Stimulated activated CD4-positive, alpha-beta T cell treated with anti-CD3 and anti-CD28 coated beads, TNF-alpha, amount 100 ng/mL, for 48 hours (primary cell): ENCODE measurements at places on chromosomes 6 and 20.

DNA sequence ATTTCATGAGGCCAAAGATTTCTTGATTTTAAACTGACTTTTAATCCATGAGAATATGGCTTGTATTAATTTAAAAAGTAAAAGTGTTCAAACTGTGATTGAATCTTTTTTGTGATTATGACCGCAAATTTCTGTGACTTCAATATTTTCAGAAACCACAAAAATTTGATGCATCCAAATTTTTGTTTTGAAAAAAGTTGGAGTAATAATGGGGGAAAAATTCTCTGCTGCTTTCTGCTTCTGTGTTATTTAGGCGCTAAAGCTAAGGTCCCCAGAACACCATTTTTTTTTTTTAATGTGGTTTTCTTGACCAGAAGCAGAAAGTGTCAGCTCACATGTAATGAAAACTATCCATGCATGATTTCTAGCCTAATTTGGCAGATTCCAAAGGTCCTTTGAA, 65.3 kb downstream of the GRIK2 start:
- DNase-seq: no peak

DNA sequence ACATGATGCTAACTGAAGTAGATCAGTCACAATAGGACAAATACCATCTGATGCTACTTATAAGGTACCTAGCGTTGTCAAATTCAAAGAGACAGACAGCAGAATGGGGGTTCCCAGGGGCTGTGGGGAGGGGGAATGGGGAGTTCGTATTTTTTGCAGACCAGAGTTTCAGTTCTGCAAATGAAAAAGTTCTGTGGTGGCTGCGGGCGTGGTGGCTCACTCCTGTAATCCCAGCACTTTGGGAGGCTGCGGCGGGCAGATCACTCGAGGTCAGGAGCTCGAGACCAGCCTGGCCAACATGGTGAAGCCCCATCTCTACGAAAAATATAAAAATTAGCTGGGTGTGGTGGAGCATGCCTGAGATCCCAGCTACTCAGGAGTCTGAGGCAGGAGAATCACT, 68.1 kb downstream of the SLC22A23 start:
- no peak for DNase-seq

GRCh38 chr20:12825226-12825595, 183.6 kb upstream of the SPTLC3 start:
- no peak for DNase-seq

GRCh38 chr6:25157183-25157582, 122.0 kb upstream of the CARMIL1 start:
- no peak for DNase-seq

DNA sequence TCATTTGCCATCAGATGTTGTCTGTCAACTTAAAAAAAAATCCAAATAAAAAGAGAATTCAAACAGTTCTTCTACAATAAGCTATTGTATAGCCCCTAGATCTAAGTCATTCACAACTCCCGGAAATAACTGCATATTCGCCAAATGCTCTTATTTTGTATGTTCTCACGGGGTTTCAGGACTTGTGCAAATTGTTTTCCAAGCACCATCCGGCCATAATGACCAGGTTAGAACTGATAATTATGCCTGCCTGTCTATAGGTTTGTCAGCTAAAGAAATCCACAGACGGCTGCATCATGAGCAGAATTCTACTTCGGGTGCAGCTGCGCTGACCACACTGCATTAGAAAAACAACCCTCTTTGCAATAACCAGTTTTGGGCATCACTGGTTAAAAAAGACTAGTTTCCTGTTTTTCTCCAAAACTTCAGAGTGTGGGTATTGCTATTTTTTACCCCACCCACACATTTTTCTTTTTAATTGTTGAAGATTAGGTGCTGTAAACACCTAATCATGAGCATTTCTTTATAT, 87.7 kb downstream of the HIVEP2 start:
- DNase-seq: no peak

- no peak for DNase-seq
Measured at GRCh38 chr20:41654884-41655283, 36.7 kb upstream of the CHD6 start.

DNA sequence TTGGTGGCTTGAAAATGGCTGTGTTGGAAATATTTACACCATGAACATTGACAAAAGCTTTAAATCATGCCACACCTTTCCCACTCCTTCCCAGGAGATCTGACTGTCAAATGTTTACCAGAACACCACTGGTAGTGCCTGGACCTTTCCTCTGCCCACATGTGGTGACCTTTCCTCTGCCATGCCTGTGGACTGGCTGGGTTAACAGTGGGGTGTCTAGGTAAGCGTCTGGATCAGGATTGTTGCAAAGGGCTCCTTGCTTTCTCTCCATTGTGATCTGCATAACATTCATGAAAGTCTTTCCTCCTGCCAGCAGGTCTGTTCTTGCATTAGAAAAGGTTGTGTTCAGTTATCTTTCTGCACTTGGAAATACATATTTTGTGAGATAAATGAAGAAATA, 572.7 kb downstream of the DHX35 start:
- no peak for DNase-seq

DNA sequence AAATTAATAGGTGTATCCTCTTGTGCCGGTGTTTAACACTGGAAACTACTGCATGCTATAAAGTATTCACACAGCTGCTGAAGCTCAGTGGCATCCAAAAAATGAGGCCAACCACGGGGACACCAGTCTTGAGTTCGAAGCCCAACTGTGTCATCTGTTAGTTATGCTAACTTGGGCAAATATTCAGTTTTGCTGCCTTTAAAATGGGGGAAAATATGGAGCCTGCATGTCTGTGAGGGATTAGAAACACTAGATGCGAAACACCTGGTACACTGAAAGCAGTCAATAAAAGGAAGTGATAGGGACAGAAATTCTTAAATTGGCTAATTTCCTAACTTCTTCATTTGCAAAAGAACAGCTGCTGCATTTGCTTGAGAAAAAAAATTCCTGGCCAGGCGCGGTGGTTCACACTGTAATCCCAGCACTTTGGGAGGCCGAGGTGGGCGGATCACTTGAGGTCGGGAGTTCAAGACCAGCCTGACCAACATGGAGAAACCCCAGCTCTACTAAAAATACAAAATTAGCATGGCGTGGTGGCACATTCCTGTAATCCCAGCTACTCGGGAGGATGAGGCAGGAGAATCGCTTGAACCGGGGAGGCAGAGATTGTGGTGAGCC, 36.6 kb upstream of the MLIP start:
- no peak for DNase-seq
